Cerebellar nuclear complex (tissue), 1 donor: ENCODE measurements at places on chromosomes 5 and 9.

DNA sequence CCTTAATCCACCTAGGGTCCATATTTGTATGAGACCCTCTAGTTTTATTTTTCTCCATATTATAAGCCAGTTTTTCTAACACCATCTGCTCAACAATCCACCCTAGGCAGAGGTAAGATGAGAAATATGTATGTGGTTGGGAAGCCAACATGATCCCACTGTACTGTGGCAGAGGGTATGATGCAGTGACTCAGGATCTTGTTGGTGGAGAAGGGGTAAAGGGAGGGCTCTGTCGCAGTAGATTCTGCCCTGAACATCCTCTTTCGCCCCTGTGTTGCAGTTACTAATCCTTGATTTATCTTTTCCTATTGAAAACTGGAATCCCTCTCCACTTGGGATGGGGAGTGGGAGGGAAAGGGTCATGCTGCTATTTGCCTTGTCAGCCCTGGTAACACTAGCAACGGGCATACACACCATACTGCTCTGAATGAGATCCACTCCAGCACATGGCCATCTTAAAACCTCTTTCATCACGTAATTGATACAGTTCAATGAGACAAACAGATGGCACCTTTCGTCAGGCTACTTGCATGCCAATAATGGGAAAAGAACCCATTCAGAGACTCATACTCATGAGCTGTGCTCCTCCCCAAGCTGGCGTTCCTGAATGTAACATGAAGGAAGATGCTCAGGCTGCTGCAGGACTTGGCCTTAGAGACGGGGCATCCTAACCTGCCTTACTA is 63.0 kb downstream of the ADAMTS12 start:
- DNase-seq, result no peak

- no peak for DNase-seq
Measured at GRCh38 chr9:3261484-3261883, 264.3 kb downstream of the RFX3 start.

DNA sequence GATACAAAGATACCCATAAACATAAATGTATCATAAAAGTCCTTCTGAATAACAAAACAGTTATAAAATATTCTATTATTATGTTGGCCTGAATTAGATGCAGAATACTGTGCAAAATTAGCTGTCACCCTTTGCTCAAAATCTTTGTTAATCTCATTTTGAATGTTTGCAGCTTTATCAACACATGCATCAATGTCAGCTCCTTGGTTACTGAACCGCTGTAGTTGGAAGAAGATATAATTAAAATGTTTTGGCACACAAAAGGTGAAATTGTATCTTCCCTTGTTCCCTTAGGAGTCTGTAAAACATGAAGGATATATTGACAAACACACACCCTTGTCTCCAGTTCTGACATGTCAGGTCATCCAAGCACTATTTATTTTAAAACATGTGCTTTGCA is 146.3 kb upstream of the POU5F2 start:
- DNase-seq, result no peak

- no peak for DNase-seq
Measured at GRCh38 chr5:8299716-8300115, 430.8 kb downstream of the MTRR start.

GRCh38 chr5:63860379-63860778 is 101.9 kb downstream of the HTR1A start:
- no peak for DNase-seq

GRCh38 chr5:5560016-5560415 is 137.5 kb downstream of the ICE1 start:
- DNase-seq, result no peak

DNA sequence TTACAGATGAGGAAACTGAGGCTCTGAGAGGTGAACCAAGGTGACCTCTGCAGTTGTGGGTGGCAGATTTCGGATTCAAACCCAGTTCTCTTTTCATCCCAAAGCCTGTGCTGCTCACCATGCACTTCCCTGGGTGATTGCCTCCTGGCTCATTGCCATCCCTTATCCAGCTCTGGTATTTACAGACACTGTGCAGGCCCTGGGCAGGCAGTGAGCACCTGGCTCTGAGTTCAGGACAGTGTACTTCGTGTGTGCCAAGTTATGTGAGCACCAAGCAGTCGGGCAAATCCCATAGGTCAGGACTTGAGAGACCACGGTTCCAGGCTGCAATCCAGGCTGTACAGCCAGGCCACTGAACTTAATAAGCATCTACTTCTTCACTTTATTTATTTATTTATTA is 1.4 kb downstream of the LRSAM1 start:
- DNase-seq, result no peak

- DNase-seq, result no peak
Measured at GRCh38 chr9:77933019-77933418, 98.6 kb downstream of the GNAQ start.

- DNase-seq, result no peak
Measured at GRCh38 chr5:136811086-136811485, 445.7 kb upstream of the TRPC7 start.

DNA sequence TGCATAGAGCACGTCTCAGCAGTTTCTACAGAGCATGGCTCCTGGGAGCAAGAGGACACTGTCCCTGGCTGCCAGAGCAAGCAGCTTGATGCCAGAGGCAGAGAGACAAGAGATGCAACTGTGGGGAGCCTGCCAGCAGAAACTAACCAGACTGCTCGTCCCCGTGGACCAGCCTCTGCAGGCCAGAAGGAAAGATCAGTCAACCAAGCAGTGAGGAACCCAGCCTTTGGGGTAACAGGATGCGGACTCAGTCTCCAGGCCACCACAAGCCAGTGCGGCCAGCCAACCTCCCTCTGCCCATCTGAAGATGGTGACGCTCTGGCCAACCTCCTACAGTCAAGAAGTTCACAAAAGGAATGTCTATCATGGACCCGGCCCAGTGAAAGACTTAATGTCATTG is 3.7 kb downstream of the SURF4 start:
- no peak for DNase-seq

DNA sequence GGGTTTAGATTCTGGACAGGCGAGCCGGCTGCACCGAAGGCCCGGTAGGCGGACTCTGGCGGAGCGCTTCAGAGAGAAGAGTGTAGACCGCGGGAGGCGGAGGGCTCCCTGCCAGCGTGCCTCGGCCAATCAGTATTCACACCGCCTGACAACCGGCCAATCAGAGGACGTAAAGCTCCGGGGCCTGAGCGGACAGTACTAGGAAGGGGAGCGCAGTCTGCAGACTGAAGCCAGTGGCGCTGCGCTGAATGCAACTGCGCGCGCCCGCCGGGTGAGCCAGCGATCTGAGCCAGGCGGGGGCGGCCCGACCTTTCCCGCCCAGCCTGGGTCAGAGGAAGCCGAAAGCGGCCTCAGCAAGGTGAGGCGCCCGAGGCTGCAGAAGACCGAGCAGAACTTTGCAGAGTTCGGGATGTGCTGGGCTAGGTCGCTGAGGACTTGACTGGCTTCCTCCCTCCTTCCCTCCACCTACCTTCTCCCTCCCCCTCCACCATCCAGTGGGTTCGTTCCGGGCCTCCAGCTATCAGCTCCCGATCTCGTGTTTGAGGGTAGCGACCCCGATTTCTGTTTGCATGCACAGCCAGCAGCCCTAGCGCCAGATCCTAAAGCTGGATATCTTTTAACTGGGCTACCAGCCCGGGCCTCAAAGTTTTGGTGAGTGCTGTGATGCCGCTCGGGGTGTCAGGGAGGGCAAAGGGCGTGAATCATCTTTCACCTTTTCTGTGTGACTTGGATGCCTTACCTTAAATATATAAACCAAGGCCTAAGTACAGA is at the start of gene DMRT2:
DMRT2 (plus strand) TSS at position 233 of the 771 bp plus-strand sequence. CDS start 1,257 bp downstream, outside the sequence.
- DNase-seq, result no peak

GRCh38 chr5:83096660-83097339 is 19.5 kb downstream of the XRCC4 start:
- DNase-seq, result no peak

GRCh38 chr5:88487066-88487465 is 218.4 kb upstream of the TMEM161B start:
- no peak for DNase-seq

DNA sequence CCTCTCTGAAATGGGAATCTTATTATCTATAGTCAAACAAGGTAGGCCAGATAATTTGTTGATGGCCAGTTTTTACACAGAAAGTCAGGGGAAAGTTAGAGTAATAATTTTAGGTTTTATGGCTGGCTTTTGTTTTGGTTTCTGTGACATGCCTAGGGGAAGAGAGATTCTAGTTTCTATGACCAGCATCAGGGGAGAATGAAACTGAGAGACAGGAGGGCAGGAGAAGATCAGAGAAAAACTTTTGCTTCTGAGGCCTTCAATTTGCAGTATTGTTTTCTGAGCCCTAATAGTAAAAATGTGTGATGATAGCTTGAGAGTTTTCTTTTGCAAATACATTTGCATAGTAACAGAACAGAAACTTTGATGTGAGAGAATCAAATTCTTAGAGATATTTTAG is 564.3 kb downstream of the ZNF608 start:
- no peak for DNase-seq

- DNase-seq, result no peak
Measured at GRCh38 chr5:11289208-11289607, 528.2 kb upstream of the DAP start.

DNA sequence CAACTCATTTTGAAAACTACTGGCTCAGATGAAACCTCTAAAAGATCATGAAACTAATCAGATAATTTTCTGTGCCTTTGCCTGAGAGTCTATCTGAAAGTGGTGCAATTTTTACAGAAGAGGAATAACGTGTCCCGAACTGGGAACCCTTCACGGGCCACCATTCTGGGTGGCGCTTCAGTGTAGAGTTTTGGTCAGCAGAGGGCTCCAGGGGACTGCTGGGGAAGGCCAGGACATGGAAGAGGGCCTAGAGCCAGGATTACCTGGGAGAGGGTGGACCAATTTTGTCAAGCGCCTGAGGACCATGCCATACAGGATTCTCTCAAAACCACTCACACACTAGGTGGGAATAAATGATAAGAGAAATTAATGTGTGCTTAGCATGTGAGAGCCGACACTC is 49.7 kb upstream of the PLEKHG4B start:
- DNase-seq, result no peak

DNA sequence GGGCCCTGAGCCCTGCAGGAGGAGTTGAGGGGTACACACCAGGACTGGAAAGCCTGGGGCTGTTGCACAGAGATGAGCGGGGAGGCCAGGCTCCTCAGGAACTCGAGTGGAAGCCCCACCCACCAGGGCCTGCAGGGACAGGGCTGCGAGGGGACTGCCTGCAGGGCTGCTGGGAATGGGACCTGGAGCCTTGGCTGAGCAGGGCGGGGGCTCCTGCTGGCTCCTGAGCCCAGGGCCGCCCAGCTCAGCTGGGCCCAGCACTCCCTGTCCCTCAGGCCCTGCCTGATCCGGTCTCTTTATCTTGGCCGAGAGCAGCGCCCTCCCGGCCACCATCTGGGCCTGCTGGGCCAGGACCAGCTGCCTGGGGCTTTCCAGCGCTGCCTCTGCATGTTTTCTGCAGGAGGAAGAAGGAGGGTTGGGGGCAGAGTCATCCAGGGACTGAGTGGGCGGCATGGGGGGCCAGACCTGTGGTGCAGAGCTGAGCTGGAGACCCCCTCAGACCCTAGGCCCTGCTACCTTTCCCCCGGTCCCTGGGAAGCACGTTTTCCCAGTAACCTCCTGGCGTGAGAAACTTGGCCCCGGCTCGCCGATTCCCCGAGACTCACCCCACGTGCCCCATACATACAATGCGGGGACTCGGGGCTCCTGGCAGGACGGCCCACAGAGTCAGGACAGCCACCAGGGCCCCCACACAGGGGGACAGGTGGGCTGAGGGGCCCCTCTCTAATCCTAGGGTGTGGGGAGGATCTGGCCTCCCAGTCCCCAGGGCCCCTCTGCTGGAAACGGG is 9.4 kb downstream of the LCN12 start:
- peak; percentile 54 for DNase-seq

DNA sequence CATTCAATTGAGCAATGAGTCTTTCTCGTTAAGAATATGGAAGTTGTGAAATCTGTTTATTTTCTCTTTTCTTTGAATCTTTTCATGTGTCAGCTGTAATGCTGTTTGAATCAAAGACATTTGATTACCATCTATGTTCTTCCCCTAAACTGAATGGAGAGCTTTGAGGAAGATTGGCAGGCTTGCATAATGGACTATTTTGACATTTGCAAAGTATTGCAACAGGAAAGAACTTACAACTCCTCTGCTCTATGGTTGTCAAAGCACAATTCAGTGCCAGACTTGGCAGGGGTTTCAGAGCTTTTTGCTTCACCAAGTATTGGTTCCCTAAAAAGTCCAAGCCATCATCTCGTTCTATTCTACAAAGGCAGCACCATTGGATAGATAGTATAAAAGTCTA is 549.0 kb upstream of the NUDT12 start:
- DNase-seq, result no peak

DNA sequence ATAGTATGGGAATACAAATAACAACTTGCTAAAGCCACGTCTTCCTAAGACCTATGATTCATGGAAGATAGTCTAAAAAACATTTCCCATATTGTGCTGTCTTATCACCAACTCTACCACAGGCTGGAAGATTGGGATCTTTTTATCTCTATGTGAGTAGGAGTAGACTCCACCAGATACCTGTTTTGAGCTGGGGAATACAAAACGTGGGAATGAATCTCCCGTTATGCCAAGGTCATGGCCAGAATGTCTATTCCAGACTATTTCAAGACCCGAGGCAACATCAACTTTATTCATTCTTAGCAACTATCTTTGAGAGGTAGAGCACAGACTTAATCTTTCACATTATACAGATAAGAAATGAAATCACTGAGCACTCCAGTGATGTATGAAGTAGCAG is 2350.9 kb upstream of the WWC1 start:
- DNase-seq, result no peak

- no peak for DNase-seq
Measured at GRCh38 chr5:19880859-19881436, 107.1 kb downstream of the CDH18 start.

DNA sequence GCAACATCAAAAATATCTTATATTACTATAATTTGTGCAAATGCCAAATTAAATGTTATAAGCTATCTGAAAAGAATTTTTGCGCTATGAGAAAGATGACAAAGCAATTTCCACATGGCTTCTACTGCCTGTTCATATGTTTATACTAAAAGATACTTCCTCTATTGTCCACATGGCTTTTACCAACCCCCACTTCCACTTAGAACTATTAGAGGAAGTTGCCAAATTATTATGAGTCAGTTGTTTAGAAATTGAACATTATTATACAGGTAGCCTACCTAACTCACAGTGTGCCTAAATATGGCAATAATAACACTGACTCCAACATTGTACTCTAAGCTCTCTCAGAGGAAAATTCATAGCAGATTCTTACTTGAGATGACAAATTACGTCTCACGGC is 37.6 kb upstream of the SLC27A6 start:
- no peak for DNase-seq

GRCh38 chr5:9283021-9283420 is 262.9 kb downstream of the SEMA5A start:
- DNase-seq, result no peak
